ENCODE measurements at places on chromosomes 2 and 18.

DNA sequence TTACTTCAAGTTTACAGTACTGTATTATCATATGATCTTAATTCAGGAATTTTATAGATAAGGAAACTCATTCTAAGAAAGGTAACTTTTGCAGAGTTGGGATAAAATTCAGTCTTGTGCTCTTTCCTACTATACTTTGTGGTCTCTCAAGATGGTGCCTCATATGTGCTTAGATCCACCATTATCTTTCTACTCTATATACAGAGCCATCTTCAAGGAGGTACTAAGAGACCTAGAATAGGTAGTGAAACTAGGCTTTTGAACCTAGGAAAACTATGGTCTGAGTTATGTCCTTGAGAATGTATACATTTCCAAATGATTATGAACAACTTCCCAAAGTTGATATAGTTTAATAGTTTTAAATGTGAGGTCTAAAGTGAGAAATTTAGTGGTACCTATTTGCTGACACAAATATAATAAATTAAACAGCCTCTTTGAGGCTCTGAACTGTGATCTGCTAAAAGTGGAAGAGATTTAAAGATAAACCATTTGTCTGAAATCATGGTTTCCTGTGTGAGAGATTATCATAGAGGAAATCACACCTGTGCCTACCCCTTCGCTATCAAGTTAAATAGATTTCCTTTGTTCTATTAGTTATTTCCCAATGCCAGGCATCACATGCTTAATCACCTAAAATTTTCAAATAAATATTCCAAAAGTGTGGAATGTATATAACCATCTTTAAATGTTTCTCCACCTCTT is 27.2 kb downstream of the ACAA2 start:
- DNase-seq, result no peak

DNA sequence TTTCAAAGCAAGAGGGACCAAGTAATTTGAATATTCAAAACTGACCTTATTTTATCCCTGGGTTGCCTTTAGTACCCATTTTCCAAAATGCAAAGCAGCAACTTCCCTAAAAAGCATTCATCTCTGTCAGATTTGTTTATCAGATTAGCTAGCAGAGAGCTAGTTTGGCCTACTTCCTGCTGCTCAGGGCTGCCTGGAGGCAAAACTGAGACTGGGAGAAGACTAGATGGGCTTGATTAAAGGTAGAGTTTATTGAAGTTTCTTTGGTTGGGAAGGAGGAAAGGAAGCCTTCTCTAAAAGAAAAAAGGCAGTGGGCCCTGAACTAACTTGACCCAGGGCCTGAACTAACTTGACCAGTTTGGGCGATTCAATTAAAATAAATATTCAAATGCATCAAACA is 426.1 kb upstream of the FAM98A start:
- DNase-seq, result no peak

DNA sequence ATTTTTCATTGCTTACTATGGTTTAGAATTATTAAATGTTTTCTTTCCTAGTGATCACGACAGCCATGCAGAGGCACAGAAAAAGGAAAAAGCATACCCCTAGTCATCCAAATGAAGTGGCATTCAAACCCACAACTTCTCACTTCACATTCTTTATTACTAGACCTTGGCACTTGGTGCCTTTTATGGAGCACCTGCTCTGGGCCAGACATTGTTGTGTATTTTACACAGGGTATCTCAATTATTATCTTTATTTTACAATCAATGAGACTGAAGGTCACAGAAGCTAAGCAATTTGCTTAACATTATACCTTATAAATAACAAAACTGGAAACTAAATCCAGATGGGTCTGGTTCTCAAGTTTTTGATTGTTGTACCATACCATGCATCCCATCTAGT is 235.3 kb downstream of the LRATD1 start:
- no peak for DNase-seq

GRCh38 chr18:79800371-79801180 is 2.8 kb downstream of the KCNG2 start:
- DNase-seq, result no peak

DNA sequence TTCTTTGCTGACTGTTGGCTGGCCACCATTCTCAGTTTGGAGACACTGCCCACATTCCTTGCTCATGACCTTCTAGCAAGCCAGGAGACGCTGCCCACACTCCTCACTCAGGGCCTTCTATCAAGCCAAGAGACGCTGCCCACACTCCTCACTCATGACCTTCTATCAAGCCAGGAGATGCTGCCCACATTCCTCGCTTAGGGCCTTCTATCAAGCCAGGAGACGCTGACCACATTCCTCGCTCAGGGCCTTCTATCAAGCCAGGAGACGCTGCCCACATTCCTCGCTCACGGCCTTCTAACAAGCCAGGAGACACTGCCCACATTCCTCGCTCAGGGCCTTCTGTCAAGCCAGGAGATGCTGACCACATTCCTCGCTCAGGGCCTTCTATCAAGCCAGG is 131.3 kb upstream of the CBLN2 start:
- no peak for DNase-seq

DNA sequence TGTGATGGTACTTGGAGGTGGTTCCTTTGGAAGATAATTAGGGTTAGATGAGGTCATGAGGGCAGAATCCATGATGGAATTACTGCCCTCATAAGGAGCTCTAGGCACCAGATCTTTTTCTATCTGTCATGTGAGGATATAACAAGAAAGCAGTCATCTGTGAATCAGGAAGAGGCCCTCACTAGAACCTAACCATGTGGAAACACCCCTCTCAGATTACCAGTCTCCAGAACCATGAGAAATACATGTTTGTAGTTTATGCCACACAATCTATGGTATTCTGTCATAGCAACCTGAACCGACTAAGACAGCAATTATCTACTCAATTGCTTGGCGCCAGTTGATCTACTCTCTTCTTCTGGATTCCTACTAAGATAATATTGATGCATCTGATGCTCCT is 2.4 kb upstream of the SERPINB10 start:
- DNase-seq, result no peak

DNA sequence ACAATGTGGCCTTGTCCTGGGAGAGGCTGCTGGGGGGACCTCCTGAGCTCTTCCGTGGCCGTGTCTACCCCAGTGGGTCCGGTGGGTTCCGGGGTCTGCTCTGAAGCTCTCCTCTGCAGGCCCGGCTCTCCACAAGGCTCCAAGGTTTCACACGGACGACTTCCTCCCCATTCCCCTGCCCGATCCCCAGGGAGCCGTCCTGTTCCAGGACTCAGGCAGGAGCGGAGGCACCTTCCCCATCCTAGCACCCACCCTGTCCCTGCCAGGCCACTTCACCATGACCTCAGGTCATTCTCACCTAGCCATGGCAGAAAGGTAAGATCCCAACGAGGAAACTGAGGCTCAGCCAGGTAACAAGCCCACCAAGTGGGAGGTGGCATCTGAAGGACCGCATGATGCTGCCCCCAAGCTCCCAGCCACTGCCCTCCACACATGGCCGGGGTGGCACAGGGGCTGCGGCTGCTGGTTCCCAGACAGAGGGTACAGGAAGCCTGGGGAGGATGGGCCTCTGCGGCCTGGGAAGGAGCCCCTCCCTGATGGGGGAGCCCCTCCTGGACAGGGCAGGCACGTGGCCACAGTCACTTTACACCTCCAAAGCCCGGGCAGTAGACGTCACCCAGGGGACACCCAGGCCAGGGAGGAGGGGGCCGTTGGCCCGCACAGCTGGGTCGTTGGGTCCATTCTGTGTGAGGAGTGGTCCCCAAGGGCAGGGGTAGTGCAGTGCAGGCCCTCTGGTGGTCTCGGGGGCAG is 274.0 kb downstream of the NDUFA10 start:
- DNase-seq, result no peak

GRCh38 chr18:23837591-23837990 is 148.3 kb downstream of the LAMA3 start:
- no peak for DNase-seq

DNA sequence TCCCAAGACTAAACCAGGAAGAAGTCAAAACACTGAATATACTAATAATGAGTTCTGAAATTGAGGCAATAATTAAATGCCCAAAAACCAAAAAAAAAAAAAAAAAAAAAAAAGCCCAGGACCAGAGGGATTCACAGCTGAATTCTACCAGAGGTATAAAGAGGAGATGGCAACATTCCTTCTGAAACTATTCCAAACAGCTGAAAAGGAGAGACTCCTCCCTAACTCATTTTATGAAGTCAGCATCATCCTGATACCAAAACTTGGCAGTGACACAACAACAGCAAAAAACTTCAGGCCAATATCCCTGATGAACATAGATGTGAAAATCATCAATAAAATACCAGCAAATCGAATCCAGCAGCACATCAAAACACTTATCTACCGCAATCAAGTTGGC is 108.5 kb upstream of the COL3A1 start:
- no peak for DNase-seq

GRCh38 chr2:152176113-152176714 is 651 bp upstream of the STAM2 start:
- no peak for DNase-seq

- no peak for DNase-seq
Measured at GRCh38 chr2:18078216-18078615, 199.7 kb downstream of the KCNS3 start.

DNA sequence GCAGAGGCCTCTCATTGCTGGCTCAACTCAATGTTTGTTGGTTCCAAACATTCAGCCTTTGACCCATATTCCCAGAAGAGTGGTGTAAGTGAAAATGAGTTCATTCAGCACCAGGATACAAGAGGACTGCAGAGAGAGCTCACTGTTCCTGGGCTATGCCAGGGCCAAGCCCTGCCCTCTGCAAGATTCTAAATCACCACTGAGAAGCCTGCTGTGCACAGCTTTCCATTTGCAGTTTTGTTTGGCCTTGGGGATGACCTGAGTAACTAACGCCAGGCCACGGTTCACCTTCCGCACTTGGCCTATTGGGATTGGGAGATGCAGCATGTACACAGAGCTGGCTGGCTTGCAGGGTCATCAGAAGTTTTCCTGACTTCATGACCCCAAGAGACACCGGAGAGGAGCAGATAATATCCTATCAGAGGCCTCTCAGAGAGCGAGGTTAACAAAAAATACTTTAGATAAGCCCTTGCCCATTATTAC is 12.6 kb downstream of the GKN1 start:
- DNase-seq, result peak; percentile 2

Measured in nucleus accumbens (tissue), 56 donors.